GM23248 (cell line): ENCODE measurements at places on chromosomes 5 and 9. TPM values are rescaled to one million over a fixed set of nuclear protein-coding genes. Genes with fewer than 3 reads are reported as not detected.

- no peak for DNase-seq
These were observed 21.4 kb downstream of the MEGF10 start for GRCh38 chr5:127311781-127312525.

DNA sequence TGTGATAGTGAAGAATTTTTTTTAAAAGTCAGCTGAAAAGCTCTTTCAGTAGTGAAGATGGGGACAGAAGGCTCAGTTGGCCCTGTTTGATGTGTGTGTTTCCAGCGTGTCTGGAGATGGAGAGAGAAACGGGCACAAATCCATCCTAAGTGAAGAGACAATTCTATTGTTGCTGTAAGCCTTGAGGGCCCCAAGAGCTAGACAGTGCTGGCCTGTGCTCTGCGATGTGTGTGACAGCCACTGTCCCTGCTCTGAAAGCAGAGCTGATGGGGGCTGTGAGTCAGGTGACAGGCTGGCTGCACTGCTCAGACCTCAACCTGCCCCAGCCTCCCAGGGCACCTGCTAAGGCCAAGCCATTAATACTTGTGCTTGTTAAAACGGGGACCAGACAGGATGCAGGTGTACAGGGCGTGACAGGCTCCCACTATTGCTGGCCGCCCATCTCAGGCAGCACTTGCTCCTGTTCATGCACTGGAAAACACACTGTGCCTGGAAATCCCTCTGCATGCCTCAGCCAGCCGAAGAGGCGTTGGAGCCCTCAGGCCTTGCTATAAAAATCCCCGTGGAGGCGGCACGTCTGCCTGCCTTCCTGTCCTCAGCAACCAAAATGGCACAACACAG lies 44.6 kb upstream of the SEMA4D start:
- DNase-seq = no peak

- DNase-seq = no peak
These were observed 17.6 kb upstream of the TNFSF15 start for GRCh38 chr9:114823441-114823840.

- no peak for DNase-seq
These were observed 582.2 kb downstream of the KIF4B start for GRCh38 chr5:155595791-155596190.

GRCh38 chr5:173954671-173955521 lies 34.1 kb upstream of the C5orf47 start:
- DNase-seq = peak; percentile 56

GRCh38 chr5:88792144-88792840 lies 90.7 kb downstream of the MEF2C start:
- DNase-seq = peak; percentile 58

DNA sequence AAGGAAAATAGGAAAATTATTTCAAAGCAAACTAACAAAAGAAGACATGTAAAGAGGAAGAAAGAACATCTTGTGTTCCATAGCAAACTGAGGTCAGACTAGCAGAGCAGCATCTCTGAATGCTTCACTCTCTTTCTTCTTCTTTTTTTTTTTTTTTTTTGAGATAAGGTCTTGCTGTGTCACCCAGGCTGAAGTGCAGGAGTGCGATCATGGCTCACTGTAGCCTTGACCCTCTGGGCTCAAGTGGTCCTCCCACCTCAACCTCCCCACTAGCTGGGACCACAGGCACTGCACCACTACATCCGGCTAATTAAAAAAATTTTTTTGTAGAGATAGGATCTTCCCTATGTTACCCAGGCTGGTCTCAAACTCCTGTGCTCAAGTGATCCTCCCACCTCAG lies 36.6 kb downstream of the MELK start:
- no peak for DNase-seq

DNA sequence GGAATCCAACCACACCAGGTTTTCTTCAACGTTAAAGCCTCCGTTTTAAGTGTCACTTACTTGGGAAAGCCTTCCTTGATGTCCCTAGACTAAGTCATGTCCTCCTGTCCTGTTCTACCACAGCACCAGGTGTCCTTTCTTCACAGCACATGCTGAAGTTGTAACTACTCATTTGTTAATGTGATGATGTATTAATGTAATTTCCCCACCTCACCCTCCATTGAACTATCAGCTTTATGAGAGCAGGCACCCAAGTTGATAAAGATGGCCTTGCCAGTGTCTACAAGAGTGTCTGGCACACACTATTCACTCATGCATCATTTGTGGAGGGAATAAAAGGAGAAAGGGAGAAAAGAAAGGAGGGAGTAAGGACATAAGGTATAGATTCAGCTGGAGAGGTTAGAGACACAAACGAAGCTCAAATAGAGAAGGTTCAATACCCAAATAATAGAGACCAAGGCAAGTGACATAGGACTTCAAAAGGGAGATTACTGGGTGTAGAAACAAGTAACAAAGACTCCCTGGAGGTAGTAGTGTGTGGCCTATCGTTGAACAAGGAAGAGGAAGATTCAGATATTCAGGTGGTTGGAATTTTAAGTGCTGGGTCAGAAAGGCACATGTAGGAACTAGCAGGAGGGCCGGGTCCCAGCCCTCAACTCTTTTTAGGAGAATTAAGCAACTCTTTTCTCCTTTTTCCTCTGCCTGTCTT lies 6.6 kb downstream of the ITK start:
- no peak for DNase-seq

DNA sequence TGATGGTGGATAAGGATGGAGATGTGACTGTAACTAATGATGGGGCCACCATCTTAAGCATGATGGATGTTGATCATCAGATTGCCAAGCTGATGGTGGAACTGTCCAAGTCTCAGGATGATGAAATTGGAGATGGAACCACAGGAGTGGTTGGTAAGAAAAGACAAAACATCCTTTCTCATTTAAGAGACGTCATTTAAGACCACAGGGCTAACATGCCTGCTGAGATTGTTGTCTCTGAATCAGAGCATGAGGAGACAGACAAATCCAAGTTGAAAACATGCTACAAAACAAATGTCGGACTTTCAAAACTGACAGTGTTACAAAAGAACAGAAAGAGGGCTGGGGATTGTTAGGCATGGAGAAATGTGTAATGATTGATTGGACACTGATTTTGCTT lies 4.6 kb downstream of the CCT5 start:
- no peak for DNase-seq

DNA sequence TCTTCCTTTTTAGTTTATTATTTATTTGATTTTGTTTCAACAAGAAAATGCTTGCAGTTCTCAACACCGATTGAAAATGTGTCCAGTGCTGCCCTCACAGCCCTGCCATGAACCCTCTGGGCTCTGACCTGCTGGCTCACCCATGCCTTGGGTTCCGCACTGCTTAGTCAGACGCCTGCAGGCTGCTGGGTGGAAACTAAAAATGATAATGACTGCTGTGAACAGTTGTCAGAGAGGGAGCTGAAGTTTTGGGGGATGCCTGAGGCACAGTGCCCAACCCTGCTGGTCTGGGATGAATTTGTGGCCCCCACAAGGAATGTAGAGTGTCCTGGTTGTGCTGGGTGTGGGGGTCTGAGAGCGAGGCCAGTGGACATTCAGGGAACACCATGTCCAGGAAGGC lies 22.2 kb upstream of the CFAP157 start:
- peak; percentile 85 for DNase-seq

- no peak for DNase-seq
These were observed 63.1 kb downstream of the HSPA4 start for GRCh38 chr5:133114933-133115310.

DNA sequence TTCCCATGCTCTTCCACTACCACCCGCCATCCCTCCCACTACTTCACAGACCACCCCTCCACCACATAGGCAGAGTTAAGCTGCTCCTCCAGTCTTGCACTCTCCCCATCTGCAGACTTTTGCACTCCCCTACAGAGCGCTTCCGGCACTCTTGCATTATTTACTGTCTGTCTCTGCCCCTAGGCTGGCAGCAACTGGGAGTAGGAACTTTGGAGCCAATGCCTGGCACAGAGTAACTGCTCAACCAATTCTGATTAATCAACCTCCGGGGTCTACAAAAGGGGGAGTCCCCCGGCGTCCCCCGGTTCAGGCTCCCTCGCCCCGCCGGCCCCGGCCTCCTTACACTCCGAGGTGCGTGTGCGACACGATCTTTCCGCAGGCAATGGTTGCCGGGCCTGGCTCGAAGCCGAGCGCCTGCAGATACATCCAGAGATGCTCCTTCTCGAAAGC lies 498 bp downstream of the HAUS6 start:
- DNase-seq = peak; percentile 62

DNA sequence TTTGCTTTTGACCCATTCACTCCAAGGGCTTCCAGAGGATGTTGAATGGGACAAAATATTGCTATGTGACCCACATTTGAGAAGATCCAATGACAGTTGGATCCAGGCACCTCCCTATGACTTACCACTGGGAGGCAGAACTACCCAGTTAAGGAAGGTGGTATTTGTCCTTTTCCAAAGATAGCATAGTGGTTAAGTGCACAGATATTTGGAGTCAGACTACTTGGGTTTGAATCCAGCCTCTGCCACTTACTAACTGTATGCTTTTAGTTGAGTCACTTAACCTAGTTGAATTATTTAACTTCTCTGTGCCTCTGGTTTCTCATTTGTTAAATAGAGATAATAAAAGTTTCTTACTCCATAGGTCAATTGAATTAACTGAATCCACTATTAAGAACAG lies 74.5 kb upstream of the PALM2AKAP2 start:
- peak; percentile 69 for DNase-seq

DNA sequence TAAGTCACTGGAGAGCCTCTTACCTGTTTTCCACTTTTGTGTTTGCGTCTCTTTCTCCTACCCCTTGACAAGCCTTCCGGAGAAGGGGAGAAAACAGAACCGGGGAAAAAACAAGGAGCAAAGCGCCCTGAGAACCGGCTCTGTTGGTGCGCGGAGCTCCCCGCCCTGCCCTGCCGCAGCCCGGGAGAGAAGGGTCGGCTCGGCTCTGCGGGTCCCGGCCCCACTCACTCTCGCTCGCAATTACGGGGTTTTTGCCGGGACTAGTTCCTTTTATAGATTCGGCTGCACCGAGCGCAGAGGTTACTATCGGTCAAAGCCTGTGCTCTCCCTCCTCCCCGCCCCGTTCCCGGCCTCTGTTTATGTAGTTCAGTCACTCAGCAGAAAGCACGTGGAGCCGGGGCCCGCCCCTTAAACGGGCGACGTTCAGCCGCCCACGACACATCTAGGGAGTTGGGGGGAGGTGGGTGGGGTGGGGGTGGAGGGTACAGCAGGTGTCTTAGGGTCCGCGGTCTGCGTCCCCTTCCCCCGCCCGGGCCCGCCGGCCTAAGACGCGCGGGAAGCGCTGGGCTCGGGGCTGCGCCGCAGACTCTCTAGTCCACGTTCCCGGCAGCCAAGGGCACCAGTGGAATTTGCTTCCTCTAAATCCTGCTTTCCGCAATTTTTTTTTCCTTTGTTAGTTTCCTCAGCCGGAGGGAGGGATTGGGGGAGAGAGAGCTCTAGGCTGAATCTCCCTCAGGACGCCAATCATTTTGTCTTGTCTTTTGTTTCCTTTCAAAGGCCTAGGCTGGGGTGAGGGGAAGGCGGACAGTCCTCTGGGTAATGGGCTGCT lies at the start of gene ABCA1:
Gene ABCA1 (minus strand): TSS at position 244 of the 829 bp plus-strand sequence. CDS start 24,476 bp downstream, outside the sequence.
- DNase-seq = peak; percentile 84

- DNase-seq = no peak
These were observed 65.5 kb upstream of the SPRY4 start for GRCh38 chr5:142390334-142390733.

DNA sequence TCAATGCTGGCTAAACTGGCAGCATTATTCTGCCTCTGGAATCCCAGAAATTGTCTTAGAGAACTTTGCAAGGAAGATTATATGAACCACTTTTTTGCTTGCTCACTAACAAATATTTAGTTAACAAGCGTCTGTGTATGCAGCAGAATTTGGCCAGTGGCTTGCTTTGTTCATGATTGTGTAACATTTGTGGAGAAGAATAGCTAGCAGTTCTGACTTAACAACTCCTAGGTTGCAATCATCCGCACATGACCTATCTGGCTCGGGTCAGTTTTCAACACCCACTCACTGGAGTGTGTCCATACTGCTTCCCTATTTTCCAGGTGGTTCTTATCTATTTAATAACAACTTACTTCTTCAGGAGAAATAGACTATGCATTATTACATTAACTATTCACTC lies 98.5 kb downstream of the SNX18 start:
- DNase-seq = peak; percentile 84

- DNase-seq = no peak
These were observed 91.5 kb upstream of the TUT7 start for GRCh38 chr9:86445671-86446070.

DNA sequence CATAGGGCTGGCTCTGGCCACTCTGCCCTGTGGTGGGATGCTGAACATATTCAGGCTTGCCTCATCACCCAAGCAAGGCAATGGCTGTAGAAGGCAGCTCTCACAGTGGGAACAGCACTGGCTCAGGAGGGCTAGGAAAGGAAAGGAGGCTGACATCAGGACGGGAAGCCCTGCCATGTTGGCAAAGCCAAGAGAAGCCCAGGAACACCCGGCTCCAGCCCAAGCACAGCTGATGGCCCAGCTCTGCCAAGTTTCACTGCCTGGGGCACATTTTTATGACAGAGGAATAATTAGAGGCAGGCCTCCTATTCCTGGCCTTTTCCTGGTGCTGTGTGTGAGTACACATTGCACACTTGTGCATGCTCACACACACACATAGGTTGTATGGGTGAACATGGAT lies 163.6 kb upstream of the SMIM23 start:
- DNase-seq = peak; percentile 8

- DNase-seq = no peak
These were observed 121.4 kb downstream of the C9orf152 start for GRCh38 chr9:110086537-110086936.

DNA sequence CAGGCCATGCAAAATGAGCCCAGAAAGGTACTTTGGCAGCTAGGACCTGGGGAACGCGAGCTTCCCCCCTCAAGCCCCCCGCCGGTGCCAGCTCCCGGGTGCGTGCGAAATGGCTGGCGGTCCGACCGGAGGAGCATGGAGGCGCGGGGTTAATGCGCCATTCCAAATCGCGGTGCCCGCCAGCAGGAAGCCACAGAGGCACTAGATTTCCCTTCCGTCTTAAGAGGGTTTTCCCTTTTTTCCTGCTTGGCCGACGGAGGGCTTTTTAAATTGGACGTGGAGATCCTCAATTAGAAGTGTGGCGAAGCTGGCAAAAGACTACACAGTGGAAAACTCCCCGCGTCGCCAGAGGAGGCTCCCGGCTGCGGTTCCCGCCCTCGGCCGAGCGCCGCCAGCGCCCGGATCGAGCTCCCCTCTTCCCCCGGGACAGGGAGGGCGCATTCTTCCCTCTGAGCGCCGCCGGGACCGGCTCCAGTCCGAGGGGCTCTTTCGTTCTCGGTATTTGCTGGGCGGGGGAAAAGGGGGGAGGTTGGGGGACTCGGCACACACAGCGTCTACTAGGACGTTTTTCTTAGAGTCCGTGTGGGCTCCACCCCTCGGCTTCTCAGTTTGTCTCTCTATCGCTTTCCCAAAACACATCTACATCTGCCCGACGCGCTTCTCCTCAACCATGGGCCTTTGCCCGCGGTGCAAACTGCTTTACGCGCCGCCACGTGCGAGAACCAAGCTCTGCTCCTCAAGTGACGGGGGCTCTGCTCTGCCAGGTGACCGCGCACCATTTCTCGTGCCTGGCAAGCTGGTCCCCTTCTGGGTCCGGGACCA lies 3.0 kb downstream of the GDNF start:
- peak; percentile 80 for DNase-seq

The NUTM2G gene
- 0.06 TPM in 1 of 2 replicates, not detected in the other for polyA plus RNA-seq

The FOXD1 gene
- polyA plus RNA-seq = 8.0 and 8.5 TPM in 2 replicates

The GARNL3 gene
- 0.22 and 1.3 TPM in 2 replicates for polyA plus RNA-seq

The PCDHB2 gene
- polyA plus RNA-seq = 4.4 and 6.0 TPM in 2 replicates

The GABRG2 gene
- polyA plus RNA-seq = not detected in 2 replicates

The HEMGN gene
- polyA plus RNA-seq = not detected in 2 replicates

The SLC45A2 gene
- not detected in 2 replicates for polyA plus RNA-seq
